CD4-positive, alpha-beta memory T cell (primary cell): ENCODE measurements at places on chromosomes 1 and 21. TPM values are rescaled to one million over a fixed set of nuclear protein-coding genes. Genes with fewer than 3 reads are reported as not detected.

The KIF1B gene
- total RNA-seq = 18.1 TPM

The LAMC1 gene
- total RNA-seq = 0.49 TPM

The CLIC6 gene
- 0.67 TPM for total RNA-seq

The SLAMF8 gene
- 2.0 TPM for total RNA-seq

The GJA9 gene
- not detected for total RNA-seq

The HES2 gene
- not detected for total RNA-seq

The FAM72B gene
- not detected for total RNA-seq

The EFCAB14 gene
- 98.5 TPM for total RNA-seq

The GBP4 gene
- total RNA-seq = 48.5 TPM

The S100A9 gene
- 7.7 TPM for total RNA-seq

The S100A7 gene
- not detected for total RNA-seq

The SPATA46 gene
- total RNA-seq = not detected

The TARS2 gene
- total RNA-seq = 35.4 TPM

The CATSPER4 gene
- not detected for total RNA-seq

The GNG12 gene
- total RNA-seq = not detected

The DIO1 gene
- not detected for total RNA-seq

The BMP8B gene
- total RNA-seq = 0.89 TPM

The MSH4 gene
- 0.80 TPM for total RNA-seq

The TNNT2 gene
- total RNA-seq = not detected

The SMIM1 gene
- total RNA-seq = 3.1 TPM

The WNT3A gene
- total RNA-seq = not detected

The MANEAL gene
- total RNA-seq = 1.9 TPM

The LIPI gene
- not detected for total RNA-seq

The ATP6V1G3 gene
- not detected for total RNA-seq

The PTPN22 gene
- 32.2 TPM for total RNA-seq

The SPTA1 gene
- not detected for total RNA-seq

The ACKR1 gene
- total RNA-seq = not detected

The ZBTB18 gene
- total RNA-seq = 65.3 TPM

The AK5 gene
- 25.5 TPM for total RNA-seq

The COL9A2 gene
- total RNA-seq = 2.1 TPM

The CCDC27 gene
- not detected for total RNA-seq

The S100A8 gene
- total RNA-seq = not detected

The LAMC2 gene
- total RNA-seq = not detected

The TSPAN1 gene
- total RNA-seq = not detected

The ERICH3 gene
- not detected for total RNA-seq

The TOMM20 gene
- 108 TPM for total RNA-seq

The CD84 gene
- total RNA-seq = 97.5 TPM

The TEDDM1 gene
- total RNA-seq = not detected

The SLFNL1 gene
- total RNA-seq = 1.6 TPM

The PRR9 gene
- not detected for total RNA-seq
